Kasumi-1 (cell line): ENCODE measurements at places on chromosomes 3 and 15.

DNA sequence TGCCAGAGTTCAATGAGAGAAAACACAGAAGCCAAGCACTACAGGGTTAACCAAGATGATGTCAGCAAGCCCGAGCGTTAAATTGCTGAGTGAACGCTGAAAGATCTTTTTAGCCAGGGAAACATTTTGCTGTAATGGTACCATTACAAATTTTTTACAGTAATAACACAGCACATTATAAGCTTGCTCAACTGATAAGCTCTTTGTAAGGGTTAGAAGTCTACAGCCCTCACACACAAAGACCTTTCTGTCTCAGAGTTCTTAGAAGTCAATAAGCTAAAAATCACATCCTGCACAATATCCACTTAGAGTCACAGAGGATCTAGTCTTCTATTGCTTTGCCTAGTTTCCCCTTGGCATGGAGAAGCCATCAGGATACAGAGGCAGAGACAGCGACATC lies 29.9 kb downstream of the CHSY1 start:
- no peak for DNase-seq

GRCh38 chr15:92184679-92185230 lies 208.9 kb upstream of the ST8SIA2 start:
- no peak for DNase-seq

GRCh38 chr15:84099181-84099580 lies 136.4 kb upstream of the GOLGA6L4 start:
- DNase-seq = peak; percentile 44

- no peak for DNase-seq
Measured at GRCh38 chr3:3817865-3818264, 18.6 kb downstream of the LRRN1 start.

DNA sequence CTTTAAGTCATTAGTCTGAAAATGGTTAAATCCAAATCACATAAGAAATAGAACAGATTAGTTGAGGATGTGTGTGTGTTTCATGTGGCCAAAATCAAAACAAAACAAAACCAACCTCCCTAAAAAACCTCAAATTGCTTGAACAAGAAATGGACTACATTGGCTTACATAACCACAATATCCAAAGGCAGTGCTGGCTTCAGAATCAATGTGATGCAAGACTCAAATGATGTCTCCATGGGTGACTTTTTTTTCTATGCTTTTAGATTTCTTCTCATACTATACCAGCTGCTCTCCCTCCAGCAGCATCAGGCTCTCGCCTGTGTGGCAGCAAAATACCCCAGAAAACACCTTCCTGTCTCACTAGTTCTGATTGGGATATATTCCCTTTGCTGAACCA lies 36.0 kb upstream of the CMTM8 start:
- no peak for DNase-seq

DNA sequence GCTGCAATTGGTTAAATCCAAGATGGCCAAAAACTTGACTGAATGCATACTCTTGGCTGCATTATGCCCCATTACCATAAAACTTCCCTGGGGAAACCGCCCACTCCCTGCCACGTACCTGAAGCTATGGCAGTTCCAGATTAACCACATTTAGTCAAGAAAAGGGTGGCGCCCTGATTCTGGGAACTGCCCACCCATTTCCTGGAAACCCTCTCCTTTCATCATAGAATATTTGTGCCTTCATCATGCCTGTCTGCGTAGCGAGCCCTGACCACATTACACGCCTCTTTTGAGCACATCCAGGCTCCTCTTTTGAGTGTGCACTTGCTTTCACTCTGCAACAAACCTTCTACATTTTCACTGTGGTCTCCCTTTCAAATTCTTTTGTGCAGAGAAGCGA lies 5.2 kb downstream of the LINS1 start:
- no peak for DNase-seq

- DNase-seq = no peak
Measured at GRCh38 chr15:88487178-88487795, 19.8 kb downstream of the MRPS11 start.

DNA sequence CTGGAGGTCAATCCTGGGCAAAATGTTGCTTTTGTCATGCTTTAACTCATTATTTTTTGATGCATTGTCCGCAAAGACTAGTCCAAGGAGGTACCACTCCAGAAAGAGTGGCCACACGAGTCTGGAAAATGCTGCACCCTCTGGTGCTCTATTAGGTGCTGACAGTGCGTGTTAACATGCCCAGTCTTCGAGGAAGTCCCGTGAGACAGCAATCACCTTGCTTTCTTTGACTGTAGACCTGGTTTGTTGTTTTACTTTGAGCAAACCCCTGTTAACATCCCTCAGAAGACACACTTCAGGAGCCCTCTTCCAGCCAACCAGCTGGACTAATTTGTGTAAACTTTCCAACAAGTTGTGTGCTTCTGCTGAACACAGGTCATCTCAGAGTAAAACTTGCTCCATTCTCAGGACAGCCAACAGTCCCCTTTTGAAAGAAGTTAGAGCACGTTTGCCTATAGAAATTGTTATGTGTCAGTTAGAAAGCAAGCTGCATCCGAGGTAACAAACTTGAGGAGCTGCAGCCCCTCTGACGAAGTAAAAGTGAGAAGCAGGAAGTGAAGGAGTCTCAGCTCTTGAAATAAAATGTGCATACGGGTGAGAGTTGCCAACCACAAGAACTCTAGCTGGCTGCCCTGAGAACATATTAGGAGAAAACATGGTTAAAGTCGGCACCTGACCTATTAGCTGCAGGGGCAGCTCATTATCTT lies 205.0 kb downstream of the LPP start:
- DNase-seq = peak; percentile 69

DNA sequence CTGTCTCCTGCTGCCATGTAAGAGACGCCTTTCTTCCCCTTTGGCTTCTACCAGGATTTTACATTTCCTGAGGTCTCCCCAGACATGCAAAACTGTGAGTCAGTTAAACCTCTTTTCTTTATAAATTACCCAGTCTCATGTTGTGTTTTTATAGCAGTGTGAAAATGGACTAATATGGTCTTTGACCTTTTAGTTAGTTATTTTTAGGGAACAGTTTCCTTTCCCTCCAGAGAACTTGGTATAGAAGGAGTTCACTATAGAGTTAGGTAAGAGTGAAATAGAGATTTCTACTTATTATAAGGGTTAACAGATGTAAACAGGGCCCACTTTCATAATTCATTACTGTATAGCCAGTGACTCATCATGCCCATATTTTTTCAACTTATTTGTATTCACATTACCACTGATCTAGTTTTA lies 170.9 kb downstream of the UNC13C start:
- peak; percentile 35 for DNase-seq

DNA sequence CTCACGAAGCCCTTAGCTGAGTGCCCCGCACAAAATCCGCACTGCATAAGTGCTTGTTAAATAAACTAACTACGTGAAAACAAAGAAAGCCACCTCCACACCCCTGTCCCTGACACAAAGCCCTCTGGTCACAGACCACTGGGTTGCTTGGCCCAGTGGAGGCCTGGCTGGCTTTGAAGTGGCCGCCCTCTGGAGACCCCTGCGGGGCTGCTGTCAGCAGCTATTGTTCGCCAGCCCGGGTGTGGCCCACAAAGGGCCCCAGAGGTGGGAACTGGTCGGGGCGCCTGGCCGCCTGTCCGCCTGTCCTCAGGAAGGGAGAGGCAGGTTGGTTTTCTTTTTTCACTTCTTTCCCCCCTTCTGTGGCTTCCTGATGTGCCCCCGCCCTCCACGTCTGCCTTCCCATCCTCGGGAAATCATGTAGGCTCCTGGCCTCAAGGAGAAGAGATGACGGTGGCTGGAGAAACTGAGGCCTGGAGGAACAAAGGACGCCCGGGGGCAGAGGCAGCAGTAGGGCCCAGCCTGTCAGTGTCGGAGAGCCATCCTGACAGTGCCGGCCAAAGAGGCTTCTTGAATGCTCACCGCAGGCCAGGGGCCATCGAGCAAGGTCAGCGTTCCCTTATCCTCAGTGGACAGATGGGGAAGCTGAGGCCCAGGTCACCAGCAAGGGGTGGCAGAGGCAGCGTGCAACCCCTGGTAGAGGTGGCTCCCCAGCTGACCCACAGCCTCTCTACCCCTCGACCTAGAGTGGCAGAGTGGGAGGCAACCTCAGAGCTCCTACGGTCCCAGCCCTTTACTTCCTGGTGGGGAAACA lies 61.1 kb downstream of the SLC6A6 start:
- no peak for DNase-seq

- no peak for DNase-seq
Measured at GRCh38 chr3:66400411-66401156, 100.2 kb downstream of the LRIG1 start.

DNA sequence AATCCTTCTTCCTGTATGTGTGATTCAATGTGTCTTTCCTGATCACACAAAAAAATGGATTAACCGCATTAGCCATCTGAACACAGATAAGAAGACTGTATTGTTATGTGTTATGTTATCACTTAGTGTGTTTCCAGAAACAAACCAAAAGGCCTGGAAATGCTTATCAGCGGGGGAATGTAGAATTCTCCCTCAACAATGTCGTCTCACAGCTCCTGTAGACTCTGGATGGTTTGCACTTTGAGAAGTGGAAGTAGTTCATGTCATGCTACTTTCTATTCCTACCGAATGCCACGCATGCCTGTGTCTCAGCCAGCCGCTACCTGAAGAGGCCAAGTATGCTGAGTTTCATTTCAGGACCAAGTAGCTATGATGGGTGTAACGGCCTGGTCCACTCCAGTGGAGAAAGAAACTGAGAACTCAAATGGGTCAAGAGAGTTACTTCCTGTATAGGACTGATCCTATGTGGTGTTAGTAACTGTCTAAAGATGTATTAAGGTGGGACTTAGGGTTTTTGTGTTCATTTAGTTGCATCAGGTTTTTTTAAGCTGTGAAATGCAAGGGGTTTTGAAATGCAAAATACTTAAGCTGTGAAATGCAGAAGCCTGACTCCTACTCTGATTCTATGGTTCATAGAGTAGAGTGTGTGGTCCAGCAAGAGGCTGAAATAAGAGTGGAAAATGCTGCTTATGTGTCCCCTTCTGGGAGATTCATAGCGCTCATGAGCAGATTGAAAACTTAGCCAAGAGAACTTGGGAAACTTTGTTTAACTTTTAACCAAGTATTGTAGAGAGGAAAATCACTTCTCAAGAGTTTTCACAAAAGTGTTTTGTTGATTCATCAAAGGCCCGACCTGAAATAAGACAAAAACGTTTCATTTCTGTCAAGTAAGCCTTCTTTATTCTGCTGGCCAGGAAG lies 118.5 kb upstream of the LMOD3 start:
- no peak for DNase-seq

DNA sequence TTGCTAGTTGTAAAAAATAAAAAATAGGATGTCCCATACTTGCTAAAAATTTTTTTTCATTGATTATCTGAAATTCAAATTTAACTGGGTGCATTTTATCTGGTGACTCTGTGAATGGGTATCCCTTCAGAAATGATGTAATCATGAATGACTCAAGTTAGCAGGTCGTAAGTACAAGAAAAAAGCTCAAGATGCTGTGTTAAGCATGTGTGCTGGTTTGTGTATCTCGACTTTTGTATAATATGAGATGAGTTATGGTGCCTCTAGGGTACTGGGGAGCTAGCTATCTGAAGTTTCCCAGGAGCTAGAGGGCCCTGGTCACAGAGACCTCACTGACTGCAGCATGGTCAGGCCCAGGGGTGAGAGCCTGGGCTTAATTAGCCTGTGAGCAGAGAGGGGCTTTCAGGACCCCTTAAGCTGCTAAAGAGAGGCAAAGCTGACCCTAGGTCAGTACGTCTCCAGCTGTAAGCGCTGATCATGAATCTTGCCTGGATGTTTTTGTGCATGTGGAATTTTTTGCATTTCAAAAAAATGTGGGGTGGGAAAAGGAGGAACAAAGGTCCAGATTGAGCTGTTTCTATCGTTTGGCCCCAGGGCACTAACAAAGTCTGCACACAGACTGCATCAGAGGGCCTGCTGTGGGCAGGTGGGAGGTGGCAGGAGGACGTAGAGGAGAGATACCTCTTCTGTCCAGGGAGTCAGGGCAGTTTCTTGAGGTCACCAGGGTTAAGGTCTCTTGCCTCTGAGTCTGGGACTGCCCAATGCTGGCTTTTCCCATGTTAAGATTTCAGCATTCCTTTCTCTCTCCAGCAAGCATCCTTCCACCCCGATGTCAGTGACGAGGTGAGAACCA lies 233.2 kb upstream of the TPM1 start:
- no peak for DNase-seq

GRCh38 chr3:149752051-149752787 lies at the start of gene COMMD2:
TSS of gene COMMD2 (minus strand) at chr3:149752489. CDS start at chr3:149752444, 45 bp downstream.
- DNase-seq = peak; percentile 62

- no peak for DNase-seq
Measured at GRCh38 chr3:55721716-55722484, 234.8 kb upstream of the WNT5A start.

- no peak for DNase-seq
Measured at GRCh38 chr15:70156671-70157271, 59.1 kb upstream of the TLE3 start.

GRCh38 chr3:183875411-183875810 lies 9.3 kb downstream of the PARL start:
- peak; percentile 53 for DNase-seq

DNA sequence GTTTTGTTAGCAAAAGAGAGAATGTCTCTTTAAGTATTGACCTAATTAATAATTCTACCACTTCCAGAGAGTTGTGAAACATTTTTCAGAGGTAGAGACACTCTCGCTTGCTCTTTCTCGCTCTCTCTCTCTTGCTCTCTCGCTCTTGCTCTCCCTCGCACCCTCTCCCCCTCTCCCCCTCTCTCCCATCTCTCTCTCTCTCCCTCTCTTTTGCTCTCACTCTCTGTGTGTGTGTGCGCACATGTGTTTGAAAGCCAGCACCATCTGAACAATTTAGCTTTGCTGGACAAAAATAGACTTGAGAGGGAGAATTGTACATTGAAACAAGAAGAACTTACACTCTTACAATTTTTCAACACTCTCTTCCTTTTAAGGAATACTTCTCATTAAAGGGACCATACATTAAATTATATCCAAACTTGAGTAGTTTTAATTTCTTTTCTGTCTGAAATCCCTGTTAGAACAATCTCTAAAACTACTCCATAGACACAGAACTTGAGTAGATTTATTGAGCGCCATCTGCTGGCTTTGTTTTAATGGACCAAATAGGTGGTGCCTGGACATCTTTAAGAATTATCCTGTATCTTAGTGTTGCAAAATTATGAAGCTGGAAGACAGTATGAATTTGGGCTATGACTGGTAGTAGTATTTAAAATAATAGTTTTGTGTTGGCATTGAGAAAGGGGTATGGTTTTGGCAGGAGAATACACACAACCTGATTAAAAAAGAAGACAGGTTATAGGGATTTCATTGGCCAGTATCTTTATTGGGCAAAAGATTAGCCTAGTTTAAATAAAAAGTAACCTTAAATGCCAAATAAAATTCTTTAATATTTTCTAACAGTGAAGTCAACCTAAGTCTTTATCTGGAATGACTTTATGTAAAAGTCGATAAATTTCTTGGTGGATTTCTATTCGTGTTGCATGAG lies 124.6 kb downstream of the AKAP13 start:
- peak; percentile 75 for DNase-seq

- DNase-seq = peak; percentile 11
Measured at GRCh38 chr3:77464111-77464688, 424.3 kb downstream of the ROBO2 start.

- peak; percentile 37 for DNase-seq
Measured at GRCh38 chr15:99729920-99730319, 3.3 kb downstream of the LYSMD4 start.

GRCh38 chr3:14946739-14947099 lies 664 bp upstream of the NR2C2 start:
- peak; percentile 52 for DNase-seq
